T-cell (primary cell): ENCODE measurements at places on chromosomes 6 and 20.

DNA sequence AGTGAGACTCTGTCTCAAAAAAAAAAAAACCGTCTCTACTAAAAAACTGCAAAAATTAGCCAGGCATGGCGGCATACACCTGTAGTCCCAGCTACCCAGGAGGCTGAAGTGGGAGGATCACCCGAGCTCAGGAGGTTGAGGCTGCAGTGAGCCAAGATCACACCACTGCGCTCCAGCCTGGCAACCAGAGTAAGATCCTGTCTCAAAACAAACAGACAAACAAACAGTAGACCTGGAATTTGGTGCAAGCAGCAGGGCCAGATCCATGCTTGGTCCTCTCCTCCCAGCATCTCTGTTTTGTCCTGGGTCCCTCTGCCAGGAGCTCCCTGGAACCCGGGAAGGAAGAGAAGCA lies 11.6 kb downstream of the RIPOR3 start:
- no peak for DNase-seq

GRCh38 chr20:59485576-59486454 lies 118.5 kb upstream of the PHACTR3 start:
- no peak for DNase-seq

GRCh38 chr20:38805502-38805957 lies at the start of gene PPP1R16B:
TSS of gene PPP1R16B (plus strand) at chr20:38805697. CDS start at chr20:38835926, 30,229 bp downstream.
- peak; percentile 74 for DNase-seq

GRCh38 chr6:128803911-128804310 lies 79.0 kb upstream of the LAMA2 start:
- no peak for DNase-seq
